ENCODE measurements at places on chromosomes 11 and 22. TPM values are rescaled to one million over a fixed set of nuclear protein-coding genes. Genes with fewer than 3 reads are reported as not detected.

Gene KRTAP5-10
- not detected for total RNA-seq

Gene UBQLNL
- total RNA-seq = not detected

Gene CARD10
- 3.8 TPM for total RNA-seq

Gene OR8D4
- total RNA-seq = not detected

Gene XPNPEP3
- total RNA-seq = 10.3 TPM

Gene GRM5
- not detected for total RNA-seq

Gene TMA7B
- total RNA-seq = not detected

Gene OR4C16
- not detected for total RNA-seq

Gene CCDC90B
- 15.5 TPM for total RNA-seq

Gene RFPL1
- total RNA-seq = not detected

Gene OR52N1
- total RNA-seq = not detected

DNA sequence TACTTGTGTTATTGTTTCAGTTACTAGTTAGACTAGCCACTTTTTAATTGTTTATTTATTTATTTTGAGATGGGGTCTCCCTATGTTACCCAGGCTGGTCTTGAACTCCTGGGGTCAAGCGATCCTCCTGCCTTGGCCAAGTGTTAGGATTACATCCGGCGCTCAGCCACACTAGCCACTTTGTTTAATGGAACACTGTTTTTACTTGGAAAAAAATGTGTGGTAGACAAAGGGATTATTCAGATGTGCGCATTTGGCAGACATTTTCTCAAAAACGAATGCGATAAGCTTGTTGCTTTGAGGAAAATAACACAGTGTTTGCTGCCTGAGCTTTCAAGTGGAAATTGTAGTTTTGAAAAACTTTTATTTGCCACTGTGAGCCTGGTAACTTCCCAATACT, 51.0 kb downstream of the CTNND1 start:
- DNase-seq = no peak

DNA sequence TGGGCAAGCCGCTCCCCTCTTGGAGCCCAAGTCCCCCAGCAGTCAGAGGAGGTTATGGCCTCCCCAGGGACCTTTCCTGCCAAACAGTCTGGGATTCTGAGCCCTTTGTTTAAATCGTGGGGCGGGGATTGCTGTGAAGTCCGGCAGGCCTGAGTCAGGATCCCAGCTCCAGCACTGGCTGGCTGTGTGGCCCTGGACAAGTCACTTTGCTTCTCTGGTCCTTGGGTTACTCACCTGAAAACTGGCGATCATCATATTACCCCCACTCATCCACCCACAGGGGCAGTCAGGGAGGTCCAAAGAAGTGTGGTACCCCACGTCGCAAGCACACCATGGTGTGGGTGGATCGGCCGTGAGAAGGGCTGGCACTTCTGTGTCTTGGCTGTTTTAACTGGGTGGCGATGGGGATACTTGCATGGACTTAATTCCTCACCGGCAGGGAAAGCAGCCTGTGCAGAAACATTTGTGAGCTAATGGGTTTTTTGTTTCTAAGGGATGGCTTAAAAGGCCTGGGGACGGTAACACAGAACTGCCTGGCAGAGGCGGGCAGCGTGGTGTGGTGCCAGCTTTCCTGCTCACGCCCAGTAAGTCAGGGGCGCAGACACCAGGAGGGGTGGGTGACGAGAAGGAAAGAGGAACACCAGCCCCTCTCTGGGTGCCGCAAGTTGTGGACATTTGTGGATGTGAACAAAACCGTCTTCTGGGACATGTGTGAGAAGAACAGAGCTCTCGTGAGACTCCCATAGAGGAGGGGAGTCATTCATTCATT, 31.6 kb upstream of the PRR5 start:
- no peak for DNase-seq

DNA sequence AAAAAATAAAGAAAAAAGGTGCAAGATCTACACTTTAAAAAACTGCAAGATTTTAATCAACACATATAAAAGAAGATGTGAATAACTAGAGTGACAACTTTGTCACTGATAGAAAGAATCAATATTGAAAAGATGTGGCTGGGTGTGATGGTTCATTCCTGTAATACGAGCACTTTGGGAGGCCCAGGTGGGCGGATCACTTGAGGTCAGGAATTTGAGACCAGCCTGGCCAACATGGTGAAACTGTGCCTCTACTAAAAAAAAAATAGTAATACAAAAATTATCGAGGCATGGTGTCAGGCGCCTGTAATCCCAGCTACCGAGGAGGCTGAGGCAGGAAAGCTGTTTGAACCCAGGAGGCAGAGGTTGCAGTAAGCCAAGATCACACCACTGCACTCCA, 21.0 kb upstream of the FBLN1 start:
- DNase-seq = no peak

GRCh38 chr11:91365986-91366585, 858.5 kb upstream of the FAT3 start:
- no peak for DNase-seq

DNA sequence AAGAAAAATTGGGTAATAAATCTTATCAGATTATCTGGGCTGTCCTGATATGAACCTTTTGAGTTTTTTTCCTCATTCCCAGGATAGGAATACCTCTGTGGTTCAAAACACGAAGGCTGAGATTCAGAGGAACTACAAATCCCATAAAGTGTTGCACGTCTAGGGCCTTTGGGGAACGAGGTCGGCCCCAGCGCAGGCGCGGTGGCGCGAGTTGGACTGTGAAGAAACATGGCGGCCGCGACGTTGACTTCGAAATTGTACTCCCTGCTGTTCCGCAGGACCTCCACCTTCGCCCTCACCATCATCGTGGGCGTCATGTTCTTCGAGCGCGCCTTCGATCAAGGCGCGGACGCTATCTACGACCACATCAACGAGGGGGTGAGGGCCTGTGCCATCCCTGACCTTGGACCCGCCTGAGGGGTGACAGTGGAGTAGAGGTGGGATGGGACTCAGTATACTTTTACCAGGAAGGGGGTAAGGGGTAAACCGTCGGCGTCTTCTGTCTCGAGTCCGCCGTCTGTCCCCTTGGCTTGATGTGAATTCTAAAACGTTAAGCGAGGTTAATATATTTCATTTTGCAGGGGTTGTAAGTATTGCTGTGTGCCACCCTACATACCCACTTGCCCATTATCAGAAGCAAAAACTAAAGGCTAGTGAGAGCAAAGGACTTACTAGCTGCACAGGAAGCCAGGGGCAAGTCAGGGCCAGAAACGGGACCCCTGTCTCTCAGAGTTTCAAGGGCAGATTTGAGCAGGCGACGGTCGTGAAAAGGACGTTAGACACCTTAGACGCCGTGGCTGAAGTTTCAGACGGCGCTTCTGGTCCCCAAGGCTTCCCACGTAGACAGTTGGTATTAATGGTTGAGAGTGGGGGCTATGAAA, at the start of gene UQCR10:
Gene UQCR10 (plus strand): TSS at position 199 of the 881 bp plus-strand sequence. CDS start 30 bp downstream, at position 229.
- peak; percentile 96 for DNase-seq

DNA sequence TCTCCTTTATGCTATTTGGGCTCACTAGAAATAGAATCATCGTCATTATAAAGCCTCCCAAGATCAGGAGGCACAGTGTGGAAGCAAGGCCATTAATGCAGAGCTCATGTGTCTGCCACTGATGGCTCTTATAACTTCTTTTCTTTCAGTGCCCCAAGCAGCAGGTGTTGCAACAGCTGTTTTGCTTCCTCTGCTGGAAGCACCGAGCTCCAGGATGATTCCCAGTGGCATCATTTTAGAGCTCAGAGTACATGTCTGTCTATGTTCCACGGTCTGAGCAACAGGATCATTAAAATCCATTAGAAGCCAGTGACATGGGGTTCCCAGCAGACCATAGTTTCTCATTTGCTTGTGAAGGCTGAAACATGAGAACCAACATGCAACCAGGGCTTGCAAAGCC, 803.0 kb upstream of the FAT3 start:
- DNase-seq = no peak

DNA sequence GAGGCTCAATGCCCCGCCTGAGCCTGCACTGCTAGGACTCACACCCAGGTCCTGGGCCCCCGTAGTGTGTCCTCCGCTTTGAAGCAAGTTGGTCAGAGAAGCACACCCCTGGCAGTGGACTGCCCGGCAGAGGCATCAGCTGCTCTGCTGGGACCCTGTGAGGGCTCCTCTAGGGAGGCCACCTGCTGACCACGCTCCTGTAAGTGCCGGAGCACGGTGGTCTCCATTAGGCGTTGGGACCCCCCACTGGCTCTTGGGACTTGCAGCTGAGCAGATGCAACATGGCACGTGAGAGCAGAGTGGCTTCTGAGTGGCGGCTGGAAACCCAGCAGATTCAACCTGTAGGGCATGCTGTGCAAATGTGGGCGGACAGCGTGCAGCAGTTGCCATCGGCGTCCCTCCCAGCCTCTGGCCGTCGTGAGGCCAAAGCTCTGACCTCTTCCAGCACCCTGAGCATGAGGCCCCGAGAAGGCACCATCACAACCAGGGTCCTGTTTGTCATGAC, 16.9 kb downstream of the MRGPRG start:
- DNase-seq = no peak

DNA sequence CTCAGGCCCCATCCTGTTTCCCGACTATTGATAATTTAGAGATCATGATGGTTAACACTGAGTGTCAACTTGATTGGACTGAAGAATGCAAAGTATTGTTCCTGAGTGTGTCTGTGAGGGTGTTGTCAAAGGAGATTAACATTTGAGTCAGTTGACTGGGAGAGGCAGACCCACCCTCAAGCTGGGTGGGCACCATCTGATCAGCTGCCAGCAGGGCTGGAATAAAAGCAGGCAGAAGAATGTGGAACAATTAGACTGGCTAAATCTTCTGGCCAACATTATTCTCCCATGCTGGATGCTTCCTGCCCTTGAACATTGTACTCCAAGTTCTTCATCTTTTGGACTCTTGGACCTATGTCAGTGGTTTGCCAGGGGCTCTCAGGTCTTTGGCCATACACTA, 1170.0 kb upstream of the CNTN5 start:
- no peak for DNase-seq

DNA sequence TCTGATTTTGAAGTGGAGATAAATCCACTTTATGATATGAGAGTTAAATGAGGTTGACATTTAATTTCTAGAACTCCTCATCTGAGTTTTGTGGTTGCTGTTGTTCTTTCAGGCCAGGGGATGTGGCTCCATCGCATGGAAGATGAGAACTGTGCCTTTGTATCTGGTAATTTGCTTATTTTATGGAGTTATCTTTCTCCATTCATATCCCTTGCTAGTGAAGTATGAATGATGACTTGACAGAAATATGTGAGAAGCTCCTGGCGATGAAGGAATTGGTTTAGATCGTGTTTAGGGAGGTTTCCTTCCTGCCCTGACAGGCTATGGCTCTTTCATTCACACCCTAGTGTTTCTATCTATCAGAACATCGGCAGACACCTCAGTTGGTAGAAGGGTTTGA, 393.7 kb downstream of the ETS1 start:
- no peak for DNase-seq

- DNase-seq = no peak
Observed at GRCh38 chr11:27242591-27242990, 120.4 kb downstream of the CCDC34 start.

GRCh38 chr22:48343461-48343860, 1484.2 kb downstream of the BRD1 start:
- no peak for DNase-seq

GRCh38 chr11:2363577-2364370, 13.3 kb upstream of the CD81 start:
- no peak for DNase-seq

DNA sequence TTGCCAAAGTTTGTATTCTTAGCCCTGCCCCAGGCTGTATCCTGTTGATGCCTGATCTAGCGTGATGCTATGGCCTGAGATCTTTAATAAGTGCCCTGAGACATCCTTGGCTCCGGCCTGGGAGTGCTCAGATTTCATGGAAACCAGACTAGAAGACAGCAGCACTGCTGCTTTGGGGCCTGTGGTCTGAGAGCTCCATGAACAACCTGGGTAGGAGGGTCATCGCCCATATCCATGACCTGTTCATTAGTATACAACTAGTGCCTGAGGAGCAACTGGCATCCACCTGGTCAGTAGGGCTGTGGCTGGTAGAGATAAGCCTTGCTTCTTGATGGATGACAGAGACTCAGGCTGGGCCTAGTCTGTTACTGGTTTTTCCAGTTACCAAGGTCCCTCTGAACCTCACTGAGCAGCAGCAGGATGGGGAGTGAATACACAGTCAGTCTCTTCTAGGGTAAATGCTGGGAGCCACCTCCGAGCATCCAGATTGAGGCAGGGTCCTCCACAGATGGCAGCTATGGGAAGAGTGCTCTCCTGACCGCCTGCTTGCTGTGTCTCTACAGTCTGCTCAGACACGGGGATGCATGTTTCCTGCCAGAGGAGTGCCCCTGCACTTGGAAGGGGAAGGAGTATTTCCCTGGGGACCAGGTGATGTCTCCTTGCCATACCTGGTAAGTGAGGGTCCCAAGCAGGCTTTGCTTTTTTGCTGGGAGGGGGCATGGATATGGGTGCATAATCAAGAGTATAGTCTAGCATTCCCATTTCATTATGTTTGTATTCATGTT, 39.0 kb downstream of the OTOG start:
- no peak for DNase-seq

GRCh38 chr22:24994070-24994763, 41.7 kb downstream of the KIAA1671 start:
- no peak for DNase-seq

DNA sequence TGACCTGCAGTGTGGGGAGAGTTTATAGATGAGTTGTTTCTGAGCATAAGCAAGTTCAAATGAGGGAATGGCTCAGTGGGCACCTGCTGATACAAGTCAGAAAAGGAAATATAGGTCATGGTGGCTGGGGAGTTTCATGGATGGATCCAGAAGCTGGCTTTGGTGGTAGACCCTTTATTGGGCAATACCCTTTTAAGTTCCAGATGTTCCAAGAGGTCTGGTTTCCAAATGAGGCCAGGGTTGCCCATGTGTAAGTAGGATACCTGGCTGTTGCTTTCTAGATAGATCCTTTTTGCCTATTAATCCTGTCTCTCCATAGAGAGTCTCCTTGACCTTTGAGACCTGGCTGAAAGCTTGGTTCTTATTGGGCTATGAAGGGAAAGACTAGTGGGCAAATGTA, 2.2 kb downstream of the STIM1 start:
- no peak for DNase-seq

GRCh38 chr11:10856689-10857458, 979 bp downstream of the ZBED5 start:
- no peak for DNase-seq

GRCh38 chr11:11253497-11253896, 99.6 kb downstream of the CSNK2A3 start:
- no peak for DNase-seq

DNA sequence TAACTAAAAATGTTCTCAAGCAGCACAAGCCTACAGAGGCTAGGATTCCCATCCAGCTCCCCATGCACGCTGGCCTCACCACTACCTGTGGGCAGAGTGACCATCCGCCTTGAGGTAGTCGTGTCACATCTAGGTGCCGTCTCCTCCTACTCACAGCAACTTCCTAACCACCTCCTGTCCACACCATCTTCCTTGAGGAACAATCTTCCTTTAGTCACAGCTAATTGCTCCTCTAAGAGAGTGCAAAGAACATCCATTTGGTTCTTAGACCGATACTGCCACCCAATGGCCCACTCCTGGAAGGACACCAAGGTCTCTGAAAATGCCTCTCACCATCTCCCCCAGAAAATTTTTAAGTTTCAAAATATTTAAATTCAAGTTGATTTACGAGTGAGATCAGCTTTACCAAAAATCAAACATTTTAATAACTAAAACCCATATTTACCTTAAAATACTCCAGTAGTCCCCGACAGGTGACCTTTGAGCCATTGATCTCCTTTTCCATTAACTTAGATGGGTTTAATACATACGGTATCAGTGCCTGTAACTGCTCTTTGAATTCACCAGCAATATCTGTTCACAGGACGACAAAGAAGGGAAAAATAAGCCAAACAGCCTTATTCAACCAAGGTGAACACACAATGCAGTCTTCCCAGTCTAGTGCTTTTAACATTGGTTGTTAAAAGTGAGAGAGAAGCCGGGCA, 21.7 kb upstream of the PLAAT3 start:
- peak; percentile 30 for DNase-seq

GRCh38 chr11:112523031-112523430, 262.4 kb upstream of the PLET1 start:
- no peak for DNase-seq

Measured in psoas muscle (tissue), 8 donors.